ENCODE measurements at places on chromosomes 2 and 18.
A peak's percentile ranks its signal among the peaks of the same experiment; 100 is the strongest.

DNA sequence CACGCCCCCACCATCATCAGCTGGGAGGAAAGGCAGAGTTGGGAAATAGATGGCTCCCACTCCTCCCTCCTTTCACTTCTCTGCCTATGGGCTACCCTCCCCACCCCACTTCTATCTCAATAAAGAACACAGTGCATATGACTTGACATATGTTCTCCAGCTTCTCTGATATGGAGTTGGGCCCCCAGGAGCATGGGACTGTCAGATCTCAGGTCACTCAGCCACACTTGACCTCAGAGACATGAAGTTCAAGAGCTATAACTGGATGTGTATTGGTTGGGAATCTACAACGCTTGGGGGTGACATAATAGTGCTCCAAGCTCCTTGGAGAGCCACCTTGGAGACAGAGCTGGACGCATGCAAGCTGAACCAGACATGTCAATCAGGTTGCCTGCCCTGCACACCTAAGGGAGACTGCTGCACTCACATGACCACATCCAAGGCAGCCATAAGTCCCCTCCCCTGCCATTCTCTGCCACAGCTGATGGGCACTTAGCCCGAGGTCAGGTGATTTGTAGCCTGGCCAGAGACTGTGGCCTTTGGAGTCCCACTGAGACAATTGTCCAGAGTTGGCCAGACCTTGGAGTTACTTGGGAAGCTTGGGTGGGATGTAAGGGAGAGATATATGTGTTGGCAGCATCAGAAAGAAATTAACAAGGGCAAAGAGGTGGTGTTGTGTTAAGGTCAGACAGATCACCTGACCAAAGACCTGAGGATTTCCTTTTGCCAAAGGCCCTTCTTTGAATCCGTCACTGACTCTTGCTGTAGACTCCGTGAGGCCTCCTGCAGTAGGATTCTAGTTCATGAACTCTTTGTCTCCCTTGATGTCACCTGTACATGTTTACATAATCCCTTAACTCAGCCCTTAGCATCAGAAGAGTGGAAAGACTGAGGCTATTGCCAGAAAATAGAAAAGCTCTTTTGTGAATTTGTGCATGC, 3.7 kb downstream of the INHA start:
- peaks cover 22% of the 10 kb centered on the region for H3K27me3 ChIP-seq
- DNase-seq = no peak
- no peak overlapping the region for H3K4me3 ChIP-seq
- no peak overlapping the region for H3K27ac ChIP-seq
- peaks cover 3% of the 10 kb centered on the region for H3K4me1 ChIP-seq

DNA sequence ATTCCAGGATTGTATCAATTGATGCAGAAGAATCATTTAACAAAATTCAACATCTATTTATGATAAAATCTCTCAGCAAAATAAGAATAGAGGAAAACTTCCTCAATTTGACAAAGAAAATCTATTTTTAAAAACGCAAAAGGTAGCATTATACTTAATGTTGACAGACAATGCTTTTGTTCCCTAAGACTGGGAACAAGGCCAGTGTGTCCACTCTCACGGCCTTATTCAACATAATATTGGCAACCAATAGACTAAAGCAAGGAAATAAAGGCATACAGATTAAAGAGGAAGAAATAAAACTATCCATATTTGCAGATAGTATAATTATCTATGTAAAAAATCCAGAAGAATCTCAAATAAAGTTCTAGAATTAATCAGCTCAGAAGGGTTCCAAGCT, 472.4 kb upstream of the ID2 start:
- no peak overlapping the region for H3K4me3 ChIP-seq
- no peak overlapping the region for H3K27ac ChIP-seq
- no peak for DNase-seq
- no peaks in the 10 kb centered on the region for H3K36me3 ChIP-seq
- H3K4me1 ChIP-seq = no peaks in the 10 kb centered on the region

DNA sequence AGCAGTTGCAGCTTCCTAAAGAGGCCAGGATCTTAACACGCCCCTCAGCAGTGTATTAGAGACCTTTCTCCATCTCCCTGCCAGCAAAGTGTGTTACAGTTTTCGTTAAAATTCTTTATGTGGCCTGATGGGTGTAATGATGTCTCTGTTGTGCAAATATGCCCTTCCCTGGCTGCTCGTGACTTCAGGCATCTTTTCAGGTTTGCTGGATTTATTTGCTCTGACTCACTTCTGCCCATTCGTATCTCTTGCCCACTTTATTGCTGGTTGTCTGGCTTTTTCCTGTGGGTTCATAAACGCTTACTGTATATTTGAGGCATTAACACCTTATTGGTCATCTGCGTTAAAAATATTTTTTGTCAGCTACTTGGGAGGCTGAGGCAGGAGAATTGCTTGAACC, 134.5 kb downstream of the ASB1 start:
- no peak for DNase-seq
- H3K4me1 ChIP-seq = no peaks in the 10 kb centered on the region
- H3K27me3 ChIP-seq = peaks cover 42% of the 10 kb centered on the region
- H3K36me3 ChIP-seq = no peaks in the 10 kb centered on the region

- H3K4me3 ChIP-seq = no peak overlapping the region
- peaks cover 3% of the 10 kb centered on the region for H3K36me3 ChIP-seq
- no peak overlapping the region for H3K27ac ChIP-seq
- peak; percentile 52 for DNase-seq
Observed at GRCh38 chr18:77110936-77111335, 21.6 kb downstream of the MBP start.

DNA sequence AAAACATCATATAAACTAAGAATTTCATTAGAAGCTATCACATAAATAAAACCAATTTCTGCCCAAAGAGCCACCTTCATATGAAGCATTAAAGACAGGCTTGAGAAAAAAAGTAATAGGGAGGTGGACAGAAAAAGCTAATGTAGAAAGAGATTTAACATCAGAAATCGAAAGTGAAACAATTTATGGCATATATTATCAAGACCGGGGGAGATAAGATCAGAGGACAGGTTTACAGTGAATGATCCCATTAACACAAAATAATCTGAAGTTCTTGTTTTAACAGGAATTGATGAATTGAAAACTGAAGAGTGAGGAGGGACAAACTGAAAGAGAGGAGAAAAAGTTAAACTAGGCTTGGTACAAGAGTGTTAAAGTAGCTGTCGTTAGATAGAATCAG, 786.3 kb upstream of the FSHR start:
- H3K27ac ChIP-seq = no peak overlapping the region
- no peaks in the 10 kb centered on the region for H3K4me1 ChIP-seq
- H3K27me3 ChIP-seq = no peaks in the 10 kb centered on the region
- H3K4me3 ChIP-seq = no peak overlapping the region
- DNase-seq = no peak

GRCh38 chr2:23436346-23437098, 51.5 kb downstream of the KLHL29 start:
- H3K4me3 ChIP-seq = peak overlapping the region; percentile 5
- no peak for DNase-seq
- peaks cover 8% of the 10 kb centered on the region for H3K4me1 ChIP-seq
- H3K27ac ChIP-seq = peak overlapping the region; percentile 49

- no peak for DNase-seq
- no peak overlapping the region for H3K4me3 ChIP-seq
- H3K4me1 ChIP-seq = no peaks in the 10 kb centered on the region
- H3K27me3 ChIP-seq = no peaks in the 10 kb centered on the region
- no peak overlapping the region for H3K27ac ChIP-seq
- no peaks in the 10 kb centered on the region for H3K36me3 ChIP-seq
Observed at GRCh38 chr2:45477546-45477945, 133.5 kb downstream of the SRBD1 start.

GRCh38 chr2:156325688-156326525, 6.6 kb downstream of the NR4A2 start:
- H3K27me3 ChIP-seq = no peaks in the 10 kb centered on the region
- no peak for DNase-seq
- peaks cover 7% of the 10 kb centered on the region for H3K4me1 ChIP-seq
- H3K27ac ChIP-seq = no peak overlapping the region
- no peak overlapping the region for H3K4me3 ChIP-seq

- H3K36me3 ChIP-seq = no peaks in the 10 kb centered on the region
- no peak for DNase-seq
- no peak overlapping the region for H3K4me3 ChIP-seq
- H3K4me1 ChIP-seq = no peaks in the 10 kb centered on the region
- H3K27me3 ChIP-seq = no peaks in the 10 kb centered on the region
Observed at GRCh38 chr18:9839853-9840252, 45.9 kb upstream of the TXNDC2 start.

DNA sequence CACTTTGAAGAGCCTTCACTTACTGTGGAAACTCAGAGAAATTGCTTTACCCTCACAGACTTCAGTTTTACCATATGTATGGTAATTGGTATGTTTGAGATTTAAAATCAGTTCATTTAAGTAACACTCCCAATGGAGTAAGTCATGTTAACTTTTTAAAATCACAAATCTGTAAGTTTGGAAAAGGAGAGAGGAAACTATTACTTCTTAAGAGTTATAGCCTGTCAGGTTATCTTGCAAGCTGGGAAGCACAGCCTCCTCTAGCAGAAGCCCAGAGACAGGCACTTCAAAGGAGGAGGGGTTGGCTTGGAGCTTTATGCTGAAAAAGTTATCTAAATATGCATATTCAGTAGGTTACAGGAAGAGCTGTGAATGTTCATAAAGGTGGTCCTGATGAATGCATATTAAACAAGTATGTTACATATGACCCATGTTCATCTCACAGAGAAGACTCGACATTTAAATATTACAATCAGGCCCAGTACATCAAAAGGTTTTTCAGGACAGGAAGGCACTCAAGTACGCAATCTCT, 102.5 kb downstream of the XRCC5 start:
- no peak for DNase-seq
- no peaks in the 10 kb centered on the region for H3K27me3 ChIP-seq
- H3K27ac ChIP-seq = no peak overlapping the region
- H3K36me3 ChIP-seq = peaks cover 28% of the 10 kb centered on the region
- no peaks in the 10 kb centered on the region for H3K4me1 ChIP-seq
- H3K4me3 ChIP-seq = no peak overlapping the region

DNA sequence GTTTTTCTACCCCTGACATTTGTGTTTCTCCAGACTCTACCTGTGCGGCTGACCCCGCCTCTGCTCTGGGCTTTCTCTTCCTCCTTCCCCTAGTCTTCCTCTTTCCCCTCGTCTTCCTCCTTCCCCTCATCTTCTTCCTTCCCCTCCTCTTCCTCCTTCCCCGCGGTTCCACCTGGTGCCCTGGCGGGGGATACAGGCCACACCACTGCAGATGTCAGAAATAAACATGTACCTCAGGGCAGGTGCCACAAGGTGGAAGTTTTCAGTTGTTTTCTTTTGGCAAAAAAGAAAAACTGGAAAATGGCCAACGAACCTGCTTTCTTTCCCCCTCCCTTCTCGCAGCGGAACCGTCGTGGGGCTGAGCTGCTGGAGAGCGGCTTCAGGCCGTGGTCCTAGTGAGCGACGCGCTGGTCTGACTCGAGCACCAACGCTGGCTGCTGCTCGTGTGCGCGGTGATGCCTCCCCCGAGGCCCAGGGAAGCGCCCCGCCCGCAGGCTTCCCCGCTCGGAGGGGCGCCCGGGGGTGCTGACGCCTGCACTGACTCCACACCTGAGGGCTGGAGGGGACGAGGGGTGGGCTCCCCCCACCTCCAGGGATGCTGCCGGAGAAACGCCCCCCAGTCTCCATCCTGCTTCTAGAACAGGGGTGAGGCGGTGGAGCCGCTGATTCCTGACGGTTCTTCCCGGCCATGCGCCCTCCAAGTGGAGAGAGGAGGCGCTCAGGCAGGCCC, 83.7 kb upstream of the ZNF516 start:
- DNase-seq = no peak
- no peak overlapping the region for H3K4me3 ChIP-seq
- H3K27me3 ChIP-seq = no peaks in the 10 kb centered on the region
- H3K36me3 ChIP-seq = no peaks in the 10 kb centered on the region

DNA sequence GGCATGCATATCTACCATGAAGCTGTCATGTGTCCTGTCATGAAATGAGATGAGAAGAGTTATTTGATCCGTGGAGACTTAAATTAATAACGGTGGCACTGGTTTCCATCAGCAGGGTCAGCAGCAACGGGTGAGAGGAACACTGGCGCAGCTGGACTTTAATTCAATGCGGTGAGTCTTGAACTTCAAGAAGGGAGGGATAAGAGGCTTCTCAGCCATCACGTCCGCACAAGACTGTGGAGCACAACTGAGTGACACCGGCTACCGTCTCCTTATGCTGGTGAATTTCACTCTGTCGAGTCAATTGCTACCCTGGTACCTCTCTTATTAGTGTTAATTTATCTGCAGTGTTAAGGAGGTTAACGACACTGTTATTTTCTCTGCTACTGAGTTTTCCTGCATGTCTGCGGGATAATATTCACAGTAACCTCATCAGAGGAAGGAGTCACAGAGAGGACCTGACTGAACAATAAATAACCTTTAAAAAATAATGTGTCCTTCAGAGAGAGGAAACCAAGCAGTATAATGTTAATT, 236.8 kb downstream of the EPHA4 start:
- H3K36me3 ChIP-seq = no peaks in the 10 kb centered on the region
- H3K4me3 ChIP-seq = no peak overlapping the region
- no peaks in the 10 kb centered on the region for H3K27me3 ChIP-seq
- no peak for DNase-seq
- no peak overlapping the region for H3K27ac ChIP-seq

DNA sequence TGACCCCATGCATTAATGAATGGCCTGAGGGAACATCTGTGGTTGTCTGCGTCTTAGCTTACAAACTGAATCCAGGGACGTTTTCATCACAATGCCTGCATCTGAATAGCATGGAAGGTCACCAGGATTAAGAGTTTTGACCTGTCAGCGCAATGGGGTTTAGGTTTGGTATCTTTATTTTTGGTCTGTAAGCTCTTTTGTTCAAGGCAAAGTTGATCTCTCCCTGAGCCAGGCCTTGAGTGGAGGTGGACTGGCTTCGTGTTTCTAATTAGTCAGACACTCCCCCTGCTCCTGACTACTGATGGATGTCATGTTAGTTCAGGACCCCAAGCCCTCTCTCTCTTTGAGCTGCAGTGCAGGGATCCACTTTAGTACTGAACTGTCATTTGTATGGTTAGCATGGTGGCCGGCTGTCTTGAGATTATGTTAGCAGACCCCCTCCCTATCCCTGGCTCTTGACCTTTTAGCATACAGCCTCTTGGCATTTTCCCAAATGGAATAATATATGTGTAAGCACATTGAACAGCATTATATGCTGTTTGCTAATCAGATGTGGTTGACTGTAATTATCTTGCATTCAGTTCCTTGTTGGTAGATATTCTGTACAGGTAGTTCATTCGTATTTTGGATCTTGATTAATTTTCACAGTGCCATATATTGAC, 59.2 kb downstream of the LYPD6 start:
- H3K36me3 ChIP-seq = no peaks in the 10 kb centered on the region
- H3K27ac ChIP-seq = no peak overlapping the region
- H3K4me3 ChIP-seq = no peak overlapping the region
- no peaks in the 10 kb centered on the region for H3K27me3 ChIP-seq

- H3K4me1 ChIP-seq = peaks cover 9% of the 10 kb centered on the region
- DNase-seq = peak; percentile 75
- H3K4me3 ChIP-seq = no peak overlapping the region
- H3K27ac ChIP-seq = no peak overlapping the region
- H3K36me3 ChIP-seq = no peaks in the 10 kb centered on the region
Observed at GRCh38 chr18:13464432-13465123, 246.0 kb downstream of the LDLRAD4 start.

GRCh38 chr18:26768385-26768784, 97.1 kb downstream of the AQP4 start:
- no peak overlapping the region for H3K4me3 ChIP-seq
- no peaks in the 10 kb centered on the region for H3K27me3 ChIP-seq
- no peaks in the 10 kb centered on the region for H3K36me3 ChIP-seq
- no peak overlapping the region for H3K27ac ChIP-seq
- no peak for DNase-seq

Data from tibial artery (tissue), 4 donors.